Omental fat pad (tissue), 4 donors: ENCODE measurements at places on chromosomes 5 and 9. TPM values are rescaled to one million over a fixed set of nuclear protein-coding genes. Genes with fewer than 3 reads are reported as not detected.

The PCDHGB2 gene
- 15.3 TPM for total RNA-seq

The OR1Q1 gene
- total RNA-seq, result not detected

The IL4 gene
- total RNA-seq, result not detected

The IRX2 gene
- total RNA-seq, result 0.63 TPM

The TMC1 gene
- total RNA-seq, result 0.56 TPM

The GLRA1 gene
- not detected for total RNA-seq

The LCN9 gene
- not detected for total RNA-seq

The CBY3 gene
- total RNA-seq, result not detected

The PCDHGB6 gene
- total RNA-seq, result 12.6 TPM

The TMEM215 gene
- not detected for total RNA-seq

The SAXO1 gene
- total RNA-seq, result not detected

The ANKRD34B gene
- total RNA-seq, result not detected

The CCDC152 gene
- total RNA-seq, result 0.48 TPM

The CD14 gene
- total RNA-seq, result 168 TPM

The UGT3A1 gene
- not detected for total RNA-seq

The PAIP1 gene
- 99.5 TPM for total RNA-seq

The LRRC19 gene
- total RNA-seq, result not detected

The NIPAL4 gene
- 0.84 TPM for total RNA-seq

The PPP3R2 gene
- not detected for total RNA-seq

The RMRP gene
- 2,462 TPM for total RNA-seq
